ENCODE measurements at places on chromosomes 2 and 18.

DNA sequence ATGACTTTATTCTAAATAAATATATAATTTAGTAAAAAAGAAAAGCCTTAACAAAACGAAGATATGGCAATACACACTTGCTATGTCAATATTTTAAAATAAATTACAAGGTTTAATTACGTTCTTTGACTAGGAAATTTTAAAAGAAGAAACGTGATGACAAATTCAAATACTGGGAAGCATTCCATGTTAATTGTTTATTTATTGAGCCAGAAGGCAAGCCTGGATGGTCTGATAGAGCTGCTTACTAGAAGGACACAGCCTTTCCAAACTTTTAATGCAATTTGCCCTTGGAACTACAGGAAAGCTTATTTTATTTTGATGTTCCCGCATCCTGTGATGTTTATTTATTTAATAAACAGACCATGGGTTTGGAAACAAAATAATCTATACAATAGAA lies 33.4 kb upstream of the DSEL start:
- no peak for DNase-seq

GRCh38 chr2:158618891-158619490 lies 162.2 kb downstream of the PKP4 start:
- DNase-seq = no peak

DNA sequence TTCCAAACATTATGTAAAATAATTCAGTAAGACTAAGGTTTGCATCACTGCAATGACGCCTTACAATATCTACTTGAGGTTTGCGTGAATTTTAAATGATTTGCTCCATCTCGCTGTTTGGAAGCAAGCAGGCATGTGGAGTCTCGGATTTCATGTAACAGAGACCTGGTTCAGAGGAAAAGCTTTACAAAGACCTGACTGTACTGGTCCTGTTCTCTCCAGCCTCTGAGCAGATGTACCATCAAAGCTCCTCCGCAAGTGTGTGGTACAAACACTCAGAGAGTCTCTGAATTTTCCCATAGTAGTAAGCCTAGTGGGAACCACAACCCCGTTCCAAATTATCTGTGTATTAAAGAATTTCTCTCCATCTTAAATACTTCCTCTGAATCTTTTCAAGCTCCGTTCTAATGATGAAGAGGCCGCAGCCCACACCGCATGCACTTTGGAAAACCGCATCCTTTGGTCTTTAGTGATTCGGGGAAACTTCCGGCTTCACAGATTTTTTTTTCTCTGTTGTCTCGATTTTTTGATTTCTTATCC lies 728.1 kb upstream of the SOX11 start:
- no peak for DNase-seq

DNA sequence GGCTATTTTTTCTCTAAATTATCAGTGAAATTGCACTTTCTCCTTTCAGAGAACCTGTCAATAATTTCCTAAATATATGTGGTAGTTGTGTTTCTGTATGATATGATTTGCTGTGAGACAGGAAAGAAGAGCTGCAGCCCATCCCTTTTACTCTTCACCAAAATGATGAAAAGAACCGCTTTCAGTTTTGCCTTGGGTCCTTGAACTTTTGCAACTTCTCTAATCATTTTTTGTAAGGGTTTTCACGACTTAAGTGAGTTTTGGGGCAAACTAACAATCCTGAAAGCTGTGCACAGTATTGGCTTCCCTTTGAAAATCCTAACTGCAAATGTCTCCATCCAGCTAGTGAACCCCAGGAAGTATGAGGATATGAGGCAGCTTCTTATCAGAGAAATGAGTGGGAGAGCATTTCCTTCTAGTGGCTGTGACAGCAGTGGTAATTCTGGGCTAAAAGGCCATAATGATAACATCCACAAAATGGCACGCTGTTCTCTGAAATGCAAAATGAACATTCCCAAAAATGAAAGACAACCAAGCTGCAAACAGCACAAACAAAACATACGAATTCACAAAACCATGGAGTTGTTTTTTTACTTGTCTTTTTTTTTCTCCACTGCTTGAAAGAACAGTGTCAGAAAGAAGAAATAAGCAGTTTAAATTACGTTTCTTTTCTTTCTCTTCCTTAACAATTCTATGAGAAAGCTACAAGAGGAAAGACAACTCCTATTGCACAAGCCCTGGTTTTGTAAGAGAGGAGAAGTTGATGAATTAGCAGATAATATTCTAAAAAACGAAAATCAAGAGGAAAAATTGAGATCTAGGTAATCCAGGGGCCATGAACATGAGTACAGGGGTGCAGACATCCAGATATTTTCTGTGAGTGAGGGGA lies 1291.6 kb upstream of the ZEB2 start:
- DNase-seq = no peak

- DNase-seq = no peak
These were observed at the start of gene LOXHD1 for GRCh38 chr18:46657115-46657955. TSS of gene LOXHD1 (minus strand) at chr18:46657220. CDS start at chr18:46657033, 187 bp downstream.

DNA sequence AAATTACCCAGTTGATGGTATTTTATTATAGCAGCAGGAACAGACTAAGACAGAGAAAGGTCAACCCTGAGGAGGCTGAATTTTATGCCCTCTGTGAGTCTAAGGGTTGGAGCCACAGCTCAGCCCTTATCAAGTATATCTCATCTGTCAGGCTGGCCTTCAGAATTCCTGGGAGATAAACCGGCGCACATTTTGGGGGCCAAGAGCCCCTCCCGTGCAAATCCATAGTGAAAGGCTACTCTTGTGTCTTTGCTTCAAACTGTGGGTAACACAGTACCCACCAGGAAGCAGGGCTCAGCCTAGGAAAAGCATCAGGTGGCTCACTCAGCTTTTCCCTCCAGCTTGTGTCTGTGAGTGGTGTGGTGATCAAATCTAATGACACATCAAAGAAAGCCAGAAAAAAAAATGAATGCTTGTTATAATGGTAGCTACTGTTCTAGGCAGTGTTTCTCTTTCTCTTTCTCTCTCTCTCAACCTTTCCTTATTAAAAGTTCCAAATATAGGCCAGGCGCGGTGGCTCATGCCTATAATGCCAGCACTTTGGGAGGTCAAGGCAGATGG lies 25.0 kb upstream of the ASXL2 start:
- no peak for DNase-seq

GRCh38 chr2:27262379-27263286 lies at the start of gene SLC30A3:
TSS of gene SLC30A3 (minus strand) at chr2:27263047. CDS start at chr2:27262906, 141 bp downstream.
- peak; percentile 45 for DNase-seq

GRCh38 chr2:238561230-238561629 lies 134.5 kb downstream of the ASB1 start:
- no peak for DNase-seq

- DNase-seq = no peak
These were observed 213.4 kb upstream of the CYP26B1 start for GRCh38 chr2:72361042-72361441.

DNA sequence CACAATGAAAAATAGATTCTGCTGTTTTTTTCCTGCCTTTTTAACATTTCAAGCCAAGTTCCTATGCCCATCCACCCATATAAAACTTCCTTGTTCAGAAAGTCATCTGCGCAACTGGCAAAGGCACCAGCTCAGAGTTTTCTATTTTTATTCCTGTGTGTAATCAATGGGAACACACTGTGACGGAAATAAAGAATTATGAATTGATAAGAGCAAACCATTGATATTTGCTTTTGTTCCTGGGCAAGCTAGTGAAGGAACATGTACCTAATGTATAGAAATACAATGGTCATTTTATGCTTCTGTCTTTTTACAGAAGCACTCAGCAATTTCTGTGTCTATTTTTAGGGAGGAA lies 30.8 kb upstream of the AAK1 start:
- no peak for DNase-seq

GRCh38 chr2:201656102-201656501 lies 12.8 kb upstream of the TMEM237 start:
- DNase-seq = no peak

DNA sequence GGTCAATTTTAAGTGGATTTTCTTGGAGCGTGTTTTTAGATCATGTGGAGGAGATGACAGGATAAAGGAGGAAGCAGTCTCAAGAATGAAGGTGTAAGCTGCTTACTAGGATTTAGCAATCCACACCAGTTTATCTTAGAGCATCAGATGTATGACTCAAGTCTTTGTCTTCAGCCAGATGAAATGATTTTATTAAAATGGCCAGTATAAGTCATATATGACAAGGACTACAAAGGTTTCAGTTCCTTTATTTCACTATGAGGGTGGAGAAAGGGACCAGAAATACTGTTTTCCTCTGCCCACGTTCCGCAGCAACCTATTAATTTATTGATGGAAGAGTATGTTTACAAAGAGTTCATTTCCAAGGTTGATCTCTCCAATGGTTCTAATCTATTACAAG lies 970.5 kb upstream of the SLC39A10 start:
- DNase-seq = no peak
